Esophagus squamous epithelium (tissue), 5 donors: ENCODE measurements at places on chromosomes 16 and 17.

GRCh38 chr17:50036455-50037261, 19.3 kb upstream of the ITGA3 start:
- no peak for DNase-seq

- peak; percentile 44 for DNase-seq
These were observed 101.6 kb downstream of the RAB11FIP4 start for GRCh38 chr17:31492880-31493655.

GRCh38 chr17:48492401-48493298, 38.2 kb downstream of the HOXB1 start:
- DNase-seq = no peak

- no peak for DNase-seq
These were observed 21.5 kb downstream of the GFOD2 start for GRCh38 chr16:67697422-67698185.

- DNase-seq = no peak
These were observed 10.4 kb downstream of the TP53I13 start for GRCh38 chr17:29578626-29579485.

GRCh38 chr16:22328081-22328725, 31.0 kb downstream of the POLR3E start:
- DNase-seq = no peak

DNA sequence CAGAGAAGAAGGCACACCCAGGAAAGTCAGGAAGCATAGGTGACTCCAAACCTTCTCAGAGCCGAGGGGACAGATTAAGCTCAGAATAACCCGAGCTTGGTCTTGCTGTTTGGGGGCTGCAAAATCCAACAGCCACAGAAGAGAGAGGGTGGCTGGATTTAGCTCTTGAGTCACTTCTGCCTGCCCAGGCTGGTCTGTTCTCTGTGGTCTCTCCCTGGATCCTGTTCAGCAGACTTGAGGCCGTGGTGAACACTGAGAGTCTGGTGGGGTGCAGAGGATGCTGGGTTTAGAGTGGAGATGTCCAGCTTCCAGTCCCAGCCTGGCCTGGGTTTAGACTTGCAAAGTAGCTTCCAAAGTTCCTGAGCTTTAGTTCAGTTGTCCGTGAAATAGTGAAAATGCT, 8.8 kb downstream of the SLC26A11 start:
- no peak for DNase-seq

DNA sequence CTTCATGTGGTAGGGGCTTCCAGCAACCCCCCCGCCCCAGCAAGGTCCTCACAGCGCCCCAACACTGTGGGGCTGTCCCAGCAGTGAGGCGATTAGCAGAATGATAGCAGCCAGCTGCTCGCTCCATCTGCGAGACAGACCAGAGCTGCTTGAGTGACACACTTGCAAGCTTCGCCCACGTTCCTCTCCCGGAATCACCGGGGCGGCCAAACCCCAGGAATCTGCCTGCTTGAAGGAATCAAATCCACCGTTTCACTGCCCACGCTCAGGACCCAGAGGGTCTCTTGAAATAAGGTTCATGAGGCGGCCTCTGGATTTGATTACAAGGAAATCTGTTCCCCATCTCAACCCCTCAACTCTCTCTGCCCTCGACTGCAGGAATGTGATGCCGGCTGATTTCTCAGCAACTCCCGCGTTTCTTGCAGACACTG, 356.0 kb downstream of the C16orf95 start:
- no peak for DNase-seq

GRCh38 chr16:84239141-84239769, 557 bp downstream of the KCNG4 start:
- no peak for DNase-seq

- DNase-seq = no peak
These were observed 439.0 kb downstream of the HS3ST3B1 start for GRCh38 chr17:14739656-14740431.

DNA sequence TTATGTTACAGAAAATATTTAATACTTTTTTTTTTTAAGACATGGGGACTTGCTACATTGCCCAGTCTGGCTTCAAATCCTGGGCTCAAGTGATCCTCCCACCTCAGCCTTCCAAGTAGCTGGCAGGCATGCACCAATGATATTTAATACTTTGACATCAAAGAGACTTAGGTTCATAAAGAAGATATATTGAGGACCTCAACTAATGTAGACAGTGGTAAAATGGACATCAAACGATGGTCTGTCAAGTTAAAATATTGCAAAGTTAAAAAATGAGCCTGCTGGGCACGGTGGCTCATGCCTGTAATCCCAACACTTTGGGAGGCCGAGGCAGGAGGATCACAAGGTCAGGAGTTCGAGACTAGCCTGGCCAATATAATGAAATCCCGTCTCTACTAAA, 8.7 kb downstream of the TEFM start:
- no peak for DNase-seq

DNA sequence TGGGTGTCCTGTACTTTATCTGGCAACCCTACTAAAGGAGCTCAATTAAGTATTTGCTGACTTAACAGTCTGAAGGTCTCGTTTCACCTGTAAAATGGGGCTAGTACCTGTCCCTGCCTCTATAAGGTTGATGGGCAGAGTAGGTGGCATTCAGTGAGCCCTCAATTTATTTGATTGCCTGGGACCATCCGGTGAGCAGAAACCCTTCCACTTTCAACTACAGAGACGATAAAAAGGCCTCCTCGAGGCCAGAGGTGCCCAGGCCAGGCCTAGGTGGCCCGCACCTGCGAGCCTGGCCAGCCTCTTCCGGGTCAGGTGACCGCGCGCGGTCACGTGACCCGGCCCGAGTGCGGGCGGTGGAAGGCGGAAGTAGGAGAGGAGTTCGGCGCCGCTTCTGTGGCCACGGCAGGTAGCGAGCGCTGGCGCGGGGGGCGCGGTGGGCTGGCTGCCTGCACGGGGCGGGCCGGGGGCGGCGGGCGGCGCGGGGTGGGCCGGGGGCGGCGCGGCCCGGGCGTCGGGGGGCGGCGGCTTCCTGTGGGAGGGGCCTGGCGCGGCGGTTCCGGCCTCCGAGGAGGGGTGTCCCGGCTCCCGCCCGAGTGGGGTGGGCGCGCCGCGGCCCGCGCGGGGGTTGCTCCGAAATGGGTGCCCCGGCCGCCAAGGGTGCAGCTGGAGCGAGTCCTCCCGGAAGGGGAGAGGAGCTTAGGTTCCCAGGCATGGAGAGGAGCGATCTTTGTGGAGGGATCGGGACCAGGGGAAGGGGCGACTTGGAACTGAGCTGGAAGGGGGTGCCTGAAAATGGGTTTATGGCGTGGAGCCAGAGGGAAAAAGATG, at the start of gene WWP2:
Gene WWP2, plus strand, starts transcription at position 350 of the 831 bp plus-strand sequence. CDS start 24,679 bp downstream, outside the sequence.
- no peak for DNase-seq

DNA sequence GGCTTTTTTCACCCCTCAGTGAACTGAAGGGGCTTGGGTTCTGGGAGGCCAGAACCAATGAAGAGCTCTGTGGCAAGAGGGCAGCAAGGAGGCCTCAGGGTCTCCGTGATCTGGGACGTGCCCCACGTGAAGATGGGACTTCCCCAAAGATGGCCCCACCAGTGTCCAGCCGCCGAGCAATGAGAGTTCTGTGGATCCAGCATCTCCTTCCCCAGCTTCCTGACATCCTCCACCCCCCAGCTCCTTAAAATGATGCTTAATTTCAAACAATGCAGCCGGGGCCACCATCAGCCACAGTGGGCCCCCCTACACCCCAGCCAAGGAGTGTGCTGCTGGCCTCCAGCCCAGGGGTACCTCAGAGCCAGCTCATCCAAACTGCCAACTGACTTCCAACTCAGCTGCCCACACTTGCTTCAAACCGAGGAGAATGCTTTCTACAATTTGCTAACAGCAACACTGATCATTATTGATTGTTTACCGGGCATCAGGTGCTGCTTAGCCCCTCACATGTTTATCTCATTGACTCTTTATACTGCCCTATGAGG, 5.9 kb upstream of the SPPL2C start:
- DNase-seq = no peak

DNA sequence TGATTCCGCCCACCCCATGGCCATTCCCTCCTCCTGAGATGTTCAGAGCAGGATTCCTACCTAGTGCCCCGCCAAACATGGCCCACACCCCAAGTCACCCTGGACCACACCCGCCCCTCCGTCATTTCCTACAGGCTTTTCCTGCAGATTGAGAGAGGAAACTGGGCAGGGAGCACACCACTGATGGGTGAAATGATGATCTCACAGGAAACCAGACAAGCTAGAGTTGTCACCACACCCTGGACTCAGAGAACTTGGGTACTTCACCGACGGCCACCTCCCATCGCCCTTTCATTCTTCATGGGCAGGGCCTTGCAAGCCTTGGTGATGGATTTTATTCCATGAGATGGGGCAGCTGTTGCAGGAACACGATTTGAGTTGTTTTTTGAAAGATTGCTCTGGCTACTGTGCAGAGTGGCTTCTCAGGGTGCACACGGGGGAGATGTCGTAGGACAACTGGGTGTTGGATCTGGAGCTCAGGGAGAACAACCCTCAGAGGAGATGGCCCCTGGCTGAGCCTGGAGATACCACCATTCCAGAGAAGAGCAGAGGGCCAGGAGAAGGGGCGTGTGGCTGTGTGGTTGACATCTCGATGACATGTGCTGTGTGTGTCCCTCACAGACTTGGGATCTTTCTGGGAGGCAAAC, 7.4 kb upstream of the B9D1 start:
- DNase-seq = no peak

DNA sequence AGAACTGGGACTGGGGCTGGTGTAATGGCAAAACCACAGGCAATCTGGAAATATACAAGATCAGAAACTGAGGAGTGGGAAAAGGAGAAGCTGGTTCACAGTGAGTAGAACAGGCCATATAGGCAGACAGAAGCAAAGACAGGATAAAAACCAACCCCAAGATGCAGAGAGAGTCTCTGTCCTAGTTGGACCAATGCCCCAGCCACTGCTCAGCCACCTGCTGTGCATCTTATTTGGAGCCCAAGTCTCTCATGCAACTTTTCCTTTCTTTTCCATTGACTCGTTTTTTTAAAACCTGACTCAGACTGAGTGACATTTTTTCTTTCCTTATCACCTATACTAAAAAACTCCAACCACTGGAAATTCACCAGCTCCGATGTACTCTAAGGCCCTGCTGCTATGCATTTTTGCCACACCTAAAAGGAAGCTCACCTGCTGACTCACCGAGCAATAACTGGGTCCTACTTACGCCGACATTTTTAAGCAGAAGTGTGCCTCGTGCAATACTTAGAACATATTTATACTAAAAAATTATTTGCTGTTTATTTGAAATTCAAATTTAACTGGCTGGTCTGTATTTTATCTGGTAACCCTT, 100.8 kb upstream of the XYLT1 start:
- DNase-seq = no peak

- no peak for DNase-seq
These were observed 424.6 kb upstream of the C16orf82 start for GRCh38 chr16:26642047-26642664.

- no peak for DNase-seq
These were observed 219.3 kb downstream of the SPECC1 start for GRCh38 chr17:20228410-20228809.

DNA sequence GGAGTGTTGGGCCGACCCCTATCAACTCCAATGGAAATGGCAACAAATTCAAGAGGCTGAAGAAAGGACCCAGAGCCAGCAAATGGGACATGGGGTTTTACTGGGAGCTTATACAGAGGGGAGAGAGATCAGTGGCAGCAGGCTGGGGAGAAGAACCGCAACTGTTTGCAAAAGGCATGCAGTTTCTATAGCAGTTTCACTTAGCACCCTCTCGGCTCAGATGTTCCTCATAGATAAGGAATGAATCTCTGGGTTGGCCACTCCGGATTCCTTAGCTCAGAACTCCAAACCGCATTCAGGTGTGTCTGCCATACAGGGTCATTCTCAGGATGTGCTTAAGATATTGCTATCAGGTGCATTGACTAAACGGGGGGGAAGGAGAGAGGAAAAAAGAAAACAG, 71.1 kb upstream of the RPL38 start:
- no peak for DNase-seq

DNA sequence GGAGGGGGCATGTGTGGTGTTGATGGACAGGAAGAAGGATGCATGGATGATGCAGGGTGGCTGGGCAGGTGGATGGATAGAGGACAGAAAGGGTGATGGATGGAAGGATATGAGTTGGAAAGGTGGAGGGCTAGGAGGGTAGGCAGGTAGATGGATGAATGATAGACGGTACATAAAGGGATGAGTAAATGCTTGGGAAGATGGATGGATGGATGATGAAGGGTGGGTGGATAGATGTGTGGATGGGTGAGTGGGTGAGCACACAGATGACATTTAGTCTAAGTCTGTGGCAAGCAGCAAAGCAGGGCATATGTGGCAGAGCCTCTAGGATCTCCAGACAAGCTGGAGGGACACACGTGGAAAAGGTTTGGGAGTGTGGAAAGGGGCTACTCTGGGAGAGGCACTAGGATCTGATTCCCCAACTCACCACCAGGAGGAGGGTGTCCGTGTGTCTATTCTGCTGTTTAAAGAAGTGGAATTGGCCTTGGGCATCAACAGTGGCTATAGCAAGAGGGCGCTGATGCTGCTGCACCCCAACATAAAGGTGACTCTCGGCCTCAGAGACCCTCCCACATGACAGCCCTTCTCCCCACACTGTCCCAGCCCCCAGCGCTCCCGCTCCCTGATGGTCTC, 8.2 kb downstream of the PLD2 start:
- DNase-seq = no peak

DNA sequence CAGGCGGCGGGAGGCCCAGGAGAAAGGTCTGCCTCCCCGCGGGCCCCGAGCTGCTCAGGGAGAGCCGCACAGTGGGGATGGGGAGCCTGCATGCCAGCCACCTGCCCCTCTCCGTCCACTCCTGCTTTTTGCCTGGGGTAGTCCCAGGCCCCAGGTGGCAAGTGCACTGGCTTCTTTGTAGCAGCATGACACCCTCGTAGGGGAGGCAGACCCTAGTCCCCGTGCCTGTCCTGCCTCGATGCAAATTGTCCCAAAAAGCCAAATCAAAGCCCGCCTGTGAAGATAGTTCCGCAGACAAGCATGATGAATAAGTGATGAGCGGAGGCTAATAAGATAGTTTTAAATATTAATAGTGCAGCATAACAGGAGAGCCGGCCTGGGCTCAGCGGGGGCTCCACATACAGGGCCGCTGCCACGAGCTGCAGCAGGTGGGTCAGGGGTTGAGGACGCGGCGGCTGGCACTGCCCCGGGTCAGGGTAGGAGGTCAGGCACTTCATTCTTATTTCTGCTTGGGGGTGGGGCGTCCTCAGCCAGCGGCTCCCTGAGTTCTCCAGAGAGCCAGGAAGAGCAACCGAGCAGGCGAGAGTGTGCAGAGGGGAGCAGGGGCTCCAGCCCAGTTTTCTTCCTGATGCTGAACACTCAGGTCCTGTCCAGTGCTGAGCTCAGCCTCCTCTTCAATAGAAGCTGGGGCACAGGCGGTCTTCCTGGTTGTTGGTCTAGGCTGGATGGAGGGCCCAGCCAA, 26.8 kb downstream of the GINS2 start:
- DNase-seq = no peak
